ENCODE measurements at places on chromosomes 2 and 18.

- no peak for DNase-seq
Observed at GRCh38 chr18:1585881-1586488, 681.3 kb downstream of the ADCYAP1 start.

- no peak for DNase-seq
Observed at GRCh38 chr2:25044990-25045389, 3.1 kb downstream of the EFR3B start.

- no peak for DNase-seq
Observed at GRCh38 chr18:21241301-21242048, 557 bp upstream of the GREB1L start.

DNA sequence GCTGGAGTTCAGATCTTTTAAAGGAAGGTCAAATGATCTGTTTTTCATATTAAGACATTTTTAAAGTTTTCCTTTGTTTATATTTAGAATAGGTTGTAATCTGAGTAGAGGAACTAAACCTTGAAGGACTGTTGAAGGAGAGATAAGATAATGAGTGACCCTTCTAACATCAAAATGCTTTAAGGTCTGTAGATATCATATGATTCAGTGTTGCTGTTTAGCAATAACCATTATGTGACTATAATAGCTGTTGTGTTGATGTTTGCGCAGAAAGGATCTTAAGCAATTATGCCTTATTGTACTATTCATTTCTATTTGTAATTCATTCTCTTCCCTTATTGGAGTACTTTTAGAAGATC lies 60.0 kb downstream of the SLC16A14 start:
- DNase-seq = no peak

DNA sequence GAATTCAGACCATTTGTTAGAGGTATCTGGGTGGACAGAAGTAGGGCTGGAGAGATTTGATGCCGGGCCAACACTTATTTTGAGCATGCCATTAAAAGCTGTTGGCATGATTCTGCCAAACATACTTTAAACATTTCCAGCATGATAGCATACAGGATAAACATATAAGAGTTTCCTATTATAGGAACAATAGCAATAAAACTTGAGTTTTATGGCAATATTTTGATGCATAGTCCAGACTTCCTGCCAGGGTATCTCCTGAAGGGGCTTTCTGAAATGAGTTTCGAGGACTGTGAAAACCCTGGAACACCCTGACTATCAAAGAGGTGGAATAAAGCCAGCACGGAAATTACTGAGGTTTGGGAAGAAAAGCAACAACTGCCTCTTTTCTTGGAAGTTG lies 1398.0 kb upstream of the NXPH2 start:
- DNase-seq = no peak

GRCh38 chr2:191985740-191986139 lies 138.9 kb upstream of the CAVIN2 start:
- no peak for DNase-seq

DNA sequence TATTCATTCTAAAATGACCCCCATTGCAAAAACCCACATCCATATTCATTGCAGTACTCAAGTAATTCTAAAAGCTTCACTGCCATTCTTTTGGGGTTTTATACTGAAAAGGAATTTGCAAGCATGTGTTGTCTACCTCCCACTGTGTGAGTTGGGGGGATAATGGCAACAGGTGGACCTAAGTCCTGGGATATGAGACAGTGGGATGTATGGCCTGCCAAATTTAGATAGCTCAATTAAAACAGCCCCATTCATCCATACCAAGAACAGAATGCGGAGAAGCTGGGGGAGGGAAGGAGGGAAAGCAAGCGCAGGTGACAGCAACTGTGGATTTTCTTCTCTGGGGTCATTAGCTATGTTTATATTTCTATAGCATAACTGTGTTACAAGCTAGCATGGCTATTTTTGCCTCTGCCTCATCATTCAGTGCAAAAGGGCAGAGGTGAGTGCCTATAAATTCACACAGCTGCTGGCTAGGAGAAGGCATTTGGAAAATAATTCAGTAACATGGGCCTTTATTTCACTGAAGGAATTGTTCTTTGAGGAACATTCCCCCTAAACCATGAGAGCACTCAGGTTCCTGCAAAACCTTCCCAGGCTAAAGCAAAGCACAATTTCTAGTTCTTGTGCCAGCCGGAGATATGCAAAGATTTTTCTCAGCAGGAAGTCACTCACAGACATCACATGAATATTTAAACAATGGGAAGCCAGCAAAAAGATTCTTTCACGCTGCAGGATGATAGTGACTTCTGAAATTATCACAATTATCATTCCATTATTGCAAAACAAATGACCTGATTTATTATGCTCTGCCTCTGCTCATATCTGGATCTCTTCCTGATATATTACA lies 393.9 kb upstream of the ACVR2A start:
- DNase-seq = no peak

DNA sequence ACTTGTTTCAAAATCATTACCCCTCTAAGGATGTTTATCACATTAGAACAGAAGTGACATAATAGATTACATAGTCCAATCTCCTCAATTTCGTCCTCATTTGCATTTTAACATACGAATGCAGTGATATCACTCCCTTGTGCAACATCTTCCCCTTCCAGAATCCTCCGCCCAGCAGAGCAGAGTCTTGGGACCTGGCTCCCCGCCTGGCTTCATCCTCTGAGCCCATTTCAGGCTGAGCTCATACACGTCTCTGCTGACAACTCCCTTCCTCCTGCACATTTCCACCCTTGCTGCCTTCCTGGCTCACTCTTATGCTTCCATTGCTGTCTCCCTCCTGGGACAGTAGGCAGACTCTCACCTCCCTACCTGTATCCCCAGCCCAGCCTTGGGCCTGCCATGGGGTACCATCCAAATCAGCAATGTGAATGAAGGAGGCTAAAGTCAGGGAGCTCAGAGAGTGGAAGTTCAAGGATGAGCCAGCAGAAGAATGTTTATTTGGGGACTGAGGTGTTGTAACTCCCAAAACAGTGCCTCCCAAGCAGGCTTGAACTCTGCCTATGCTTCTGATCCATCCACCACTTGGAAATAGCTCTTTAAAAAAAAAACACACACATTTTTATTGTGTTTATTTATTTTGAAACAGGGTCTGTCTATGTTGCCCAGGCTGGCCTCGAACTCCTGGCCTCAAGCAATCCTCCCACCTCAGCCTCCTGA lies 165.2 kb downstream of the TMEM200C start:
- DNase-seq = no peak

GRCh38 chr2:24228470-24228869 lies 53.6 kb downstream of the FAM228A start:
- DNase-seq = no peak

- no peak for DNase-seq
Observed at GRCh38 chr18:37274309-37275236, 291.0 kb downstream of the CELF4 start.

DNA sequence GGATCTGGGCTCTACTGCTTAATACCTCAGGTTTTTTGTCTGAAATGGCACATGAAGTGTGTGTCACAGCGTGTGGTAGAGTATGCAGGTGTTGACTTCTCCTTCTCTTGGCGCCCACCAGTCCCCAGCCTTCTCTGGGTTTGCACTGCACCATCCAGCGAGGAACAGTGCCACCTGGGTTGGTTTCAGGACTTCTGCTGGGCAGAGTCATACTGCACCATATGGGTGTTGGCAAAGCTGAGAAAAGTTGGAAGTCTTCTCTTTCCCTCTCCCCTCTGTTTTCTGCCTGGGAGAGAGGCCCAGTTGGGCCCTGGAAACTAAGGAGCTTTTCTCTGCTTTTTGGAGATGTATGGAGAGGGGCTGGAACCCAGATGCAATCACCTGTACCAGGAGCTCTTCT lies 43.8 kb downstream of the TMEM185B start:
- DNase-seq = no peak

- DNase-seq = no peak
Observed at GRCh38 chr2:166238176-166238575, 110.4 kb upstream of the SCN1A start.

GRCh38 chr2:67841711-67842110 lies 221.1 kb downstream of the C1D start:
- DNase-seq = no peak

DNA sequence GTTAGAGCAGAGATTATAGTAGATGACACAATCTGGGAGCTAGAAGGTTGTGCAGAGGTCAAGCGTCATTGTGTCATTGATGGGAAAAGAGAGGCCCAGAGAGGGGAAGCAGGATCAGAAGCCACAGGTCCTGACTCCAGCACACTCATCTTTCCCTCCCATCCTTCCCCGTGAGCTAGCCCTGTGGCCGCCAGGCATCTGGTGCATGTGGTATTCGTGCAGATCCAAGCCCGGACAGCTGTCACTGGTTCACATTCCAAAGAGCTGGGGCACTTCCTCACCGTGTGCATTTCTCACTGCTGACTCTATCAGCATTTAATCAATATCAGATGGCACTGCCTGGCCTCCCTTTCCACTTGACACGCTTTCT lies 94.1 kb upstream of the THOC1 start:
- DNase-seq = no peak

DNA sequence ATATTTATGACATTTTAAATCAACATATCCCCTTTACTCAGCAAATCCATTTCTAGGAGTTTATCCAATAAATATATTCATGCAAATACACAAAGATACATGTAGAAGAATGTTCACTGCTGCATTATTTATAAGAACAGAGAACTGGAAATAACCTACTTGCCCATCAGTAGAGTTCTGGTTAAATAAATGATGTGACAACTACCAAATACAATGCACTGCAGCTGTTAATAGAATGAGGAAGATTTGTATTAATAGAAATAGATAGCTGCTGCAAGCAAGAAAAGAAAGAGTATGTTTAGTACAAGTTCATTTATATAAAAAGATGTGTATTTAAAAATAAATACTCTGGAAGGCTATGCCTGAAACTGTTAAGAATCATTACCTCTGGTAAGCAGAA lies 49.3 kb upstream of the CSRNP3 start:
- DNase-seq = no peak

GRCh38 chr2:61014763-61015162 lies 2.8 kb upstream of the PEX13 start:
- DNase-seq = no peak

GRCh38 chr18:79581406-79581805 lies 98.2 kb upstream of the CTDP1 start:
- no peak for DNase-seq

GRCh38 chr18:136433-136832 lies 21.9 kb upstream of the USP14 start:
- no peak for DNase-seq
